ENCODE measurements at places on chromosomes 3 and 15.

DNA sequence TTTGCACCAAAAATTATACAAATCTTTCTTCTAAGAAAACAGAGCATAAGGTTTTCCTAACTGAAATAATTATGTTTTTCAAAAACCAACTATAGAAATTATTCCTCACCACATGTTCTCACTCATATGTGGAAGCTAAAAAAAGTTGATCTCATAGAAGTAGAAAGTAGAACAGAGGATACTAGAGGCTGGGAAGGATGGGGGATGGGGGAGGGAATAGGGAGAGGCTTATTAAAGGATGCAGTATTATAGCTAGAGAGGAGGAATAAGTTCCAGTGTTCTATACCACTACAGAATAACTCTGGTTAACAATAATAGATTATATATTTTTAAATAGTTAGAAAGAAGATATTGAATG lies 12.7 kb upstream of the TMEM212 start:
- DNase-seq: no peak

GRCh38 chr3:136093771-136094170 lies 102.4 kb downstream of the MSL2 start:
- no peak for DNase-seq

- no peak for DNase-seq
Observed at GRCh38 chr15:63899193-63899592, 65.4 kb upstream of the HERC1 start.

- no peak for DNase-seq
Observed at GRCh38 chr3:177579419-177579818, 382.1 kb upstream of the TBL1XR1 start.

GRCh38 chr3:45249391-45249790 lies 23.3 kb upstream of the TMEM158 start:
- no peak for DNase-seq

- DNase-seq: no peak
Observed at GRCh38 chr15:75639191-75639708, 774 bp downstream of the IMP3 start.

- no peak for DNase-seq
Observed at GRCh38 chr3:27670619-27671018, 51.5 kb downstream of the EOMES start.

DNA sequence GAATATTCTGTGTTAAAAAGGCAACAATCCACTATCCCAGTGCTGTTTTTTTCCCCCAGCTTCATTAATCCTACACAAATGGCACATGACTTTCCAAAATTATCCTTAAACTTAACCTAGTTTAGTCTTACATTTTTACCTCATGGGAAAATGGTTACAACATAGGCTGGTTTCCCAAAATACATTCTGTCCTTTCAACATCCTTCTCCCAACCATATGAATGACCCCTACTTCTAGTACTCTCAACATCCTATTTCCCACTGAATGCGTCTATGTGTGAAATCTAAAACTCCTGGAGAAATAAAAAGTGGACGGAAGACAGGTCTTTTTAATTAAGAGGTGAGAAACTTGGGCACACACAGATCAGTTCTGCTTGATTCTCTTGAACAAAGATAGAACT lies 33.3 kb downstream of the ATOSA start:
- no peak for DNase-seq

GRCh38 chr3:183591881-183592521 lies 36.5 kb upstream of the KLHL6 start:
- peak; percentile 83 for DNase-seq

DNA sequence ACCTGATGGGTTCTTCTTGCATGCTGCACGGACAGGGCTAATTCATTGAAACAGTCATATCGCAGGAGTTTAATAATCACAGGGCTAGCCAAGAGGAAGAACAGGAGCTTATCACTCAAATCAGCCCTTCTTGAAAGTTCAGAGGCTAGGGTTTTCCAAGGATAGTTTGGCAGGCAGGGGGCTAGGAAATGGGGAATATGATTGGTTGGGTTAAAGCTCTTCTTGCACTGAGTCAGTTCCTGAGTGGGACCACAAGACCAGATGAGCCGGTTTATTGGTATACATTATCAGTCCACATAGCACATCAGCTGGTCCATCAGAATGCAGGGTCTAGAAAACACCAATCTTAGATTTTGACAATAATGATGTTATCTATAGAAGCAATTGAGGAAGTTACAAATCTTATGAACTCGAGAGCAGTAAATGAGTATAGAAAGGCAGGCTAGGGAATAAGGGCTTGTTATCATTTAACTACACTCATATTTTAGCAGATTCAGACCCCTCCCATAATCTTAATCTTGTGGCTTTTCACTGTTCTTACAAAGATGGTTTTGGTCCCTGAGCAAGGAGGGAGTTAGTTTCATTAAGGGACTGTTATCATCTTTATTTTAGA lies 58.1 kb upstream of the SLC25A36 start:
- DNase-seq: no peak

- no peak for DNase-seq
Observed at GRCh38 chr3:127718916-127719290, 46.2 kb downstream of the ABTB1 start.

DNA sequence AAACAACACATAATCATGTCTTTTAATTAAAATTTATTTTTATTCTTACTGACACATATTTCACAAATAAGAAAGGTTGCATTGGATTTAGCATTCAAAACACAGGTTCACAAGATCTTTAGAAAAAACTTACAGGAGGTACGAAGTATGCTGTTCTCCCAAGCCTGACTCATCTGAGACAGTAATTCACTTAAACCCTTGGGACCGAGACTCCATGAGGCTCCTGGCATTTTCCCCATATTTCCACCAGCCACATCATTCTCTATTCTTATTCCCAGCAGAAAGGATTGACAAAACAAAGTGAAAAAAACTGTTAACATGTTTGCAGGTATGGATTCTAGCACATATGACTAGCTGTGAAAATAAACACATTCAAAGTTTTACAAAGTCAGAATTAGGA lies 52.6 kb downstream of the CNTN3 start:
- no peak for DNase-seq

DNA sequence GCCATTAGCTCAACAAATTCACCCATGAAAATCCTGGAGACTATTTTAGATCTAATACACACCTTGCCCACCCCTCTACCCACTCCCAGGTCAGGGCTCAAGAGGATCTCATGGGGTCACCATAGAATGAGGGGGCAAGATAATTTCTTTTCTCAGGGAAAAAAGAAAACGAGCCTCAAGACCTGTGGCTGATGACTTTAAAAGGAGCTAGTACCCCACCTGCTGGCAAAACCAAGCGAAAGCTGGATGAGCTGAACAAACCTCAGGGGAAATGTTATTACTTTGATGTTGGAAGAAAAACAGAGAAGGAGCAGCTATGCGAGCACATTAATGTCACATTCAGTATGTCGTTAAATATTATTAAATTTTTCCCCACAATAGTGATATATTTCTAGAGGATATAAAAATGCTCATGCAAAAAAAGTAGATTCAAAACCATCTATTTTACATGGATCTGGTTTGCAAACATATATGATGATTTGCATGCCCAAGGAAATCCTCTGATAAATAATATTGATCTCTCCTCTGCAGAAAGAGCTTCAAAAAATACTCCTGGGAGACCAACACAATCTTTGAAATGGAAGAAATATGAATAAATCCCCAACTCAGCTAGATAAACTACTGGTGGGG lies 37.7 kb downstream of the PLD1 start:
- DNase-seq: peak; percentile 17

DNA sequence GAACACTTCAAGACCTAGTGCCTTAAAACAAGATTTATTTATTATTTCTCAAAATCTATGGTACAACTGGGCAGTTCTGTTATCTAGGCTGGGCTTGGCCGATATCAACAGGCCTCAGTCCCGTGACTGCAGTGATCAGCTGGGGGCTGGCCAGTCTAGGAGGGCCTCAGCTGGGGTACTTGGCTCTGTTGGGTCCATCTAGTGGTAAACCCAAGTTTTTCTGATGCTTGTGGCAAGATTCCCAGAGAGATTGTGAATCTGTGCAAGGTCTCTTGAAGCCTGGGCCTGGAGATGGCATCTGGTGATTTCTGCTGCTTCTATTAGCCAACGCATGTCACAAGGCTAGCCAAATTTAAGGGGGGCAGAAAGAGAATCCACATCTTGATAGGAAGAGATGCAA lies 482.4 kb upstream of the SGO1 start:
- DNase-seq: no peak

- DNase-seq: no peak
Observed at GRCh38 chr15:28960979-28961378, 75.2 kb downstream of the APBA2 start.

DNA sequence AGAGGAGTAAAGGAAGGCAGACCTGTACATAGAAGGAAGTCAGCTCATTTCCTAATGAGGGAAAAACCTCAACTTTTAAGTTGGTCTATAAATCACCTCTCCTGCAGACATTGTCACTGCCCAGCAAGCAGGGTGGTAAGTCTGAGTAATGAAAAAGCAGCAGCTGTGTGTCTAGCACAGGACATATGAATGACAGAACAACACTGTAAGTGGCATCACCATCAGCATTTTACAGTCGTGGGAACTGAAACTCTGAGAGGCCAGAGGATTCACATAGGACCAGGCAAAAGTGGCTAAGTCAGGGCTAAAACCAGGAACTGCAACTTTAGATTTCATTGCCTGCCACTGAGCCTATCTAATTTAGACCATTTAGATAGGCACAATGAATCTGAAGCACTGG lies 235.6 kb downstream of the CLSTN2 start:
- DNase-seq: no peak

DNA sequence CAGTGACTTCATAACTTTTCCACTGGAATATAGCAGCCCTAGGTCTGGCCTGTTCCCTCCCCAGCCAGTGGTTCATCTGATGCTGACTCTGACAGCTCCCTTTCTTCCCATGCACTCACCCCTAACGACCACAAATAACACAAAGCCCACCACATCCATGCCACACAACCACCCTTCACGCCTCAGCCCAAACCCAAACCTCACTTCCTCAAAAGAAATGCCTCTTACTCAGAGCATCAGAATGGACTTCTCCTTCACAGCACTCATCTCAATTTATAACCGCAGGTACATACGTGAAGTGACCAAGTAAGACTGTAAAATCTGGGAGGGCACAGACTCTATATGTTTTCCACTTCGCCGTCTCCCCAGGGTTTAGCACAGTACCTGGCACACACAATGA lies 1.1 kb downstream of the RBSN start:
- DNase-seq: peak; percentile 41

DNA sequence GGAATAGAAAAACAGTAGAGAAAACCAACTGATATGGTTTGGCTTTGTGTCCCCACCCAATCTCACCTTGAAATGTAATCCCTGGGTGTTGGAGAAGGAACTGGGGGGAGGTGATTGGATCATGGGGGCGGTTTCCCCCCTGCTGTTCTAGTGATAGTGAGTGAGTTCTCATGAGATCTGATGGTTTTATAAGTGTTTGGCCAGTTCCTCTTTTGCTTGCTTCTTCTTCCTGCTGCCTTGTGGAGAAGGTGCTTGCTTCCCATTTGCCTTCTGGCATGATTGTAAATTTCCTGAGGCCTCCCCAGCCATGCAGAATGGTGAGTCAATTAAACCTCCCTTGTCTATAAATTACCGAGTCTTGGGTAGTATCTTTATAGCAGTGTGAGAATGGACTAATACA lies 48.4 kb downstream of the EOMES start:
- DNase-seq: no peak

DNA sequence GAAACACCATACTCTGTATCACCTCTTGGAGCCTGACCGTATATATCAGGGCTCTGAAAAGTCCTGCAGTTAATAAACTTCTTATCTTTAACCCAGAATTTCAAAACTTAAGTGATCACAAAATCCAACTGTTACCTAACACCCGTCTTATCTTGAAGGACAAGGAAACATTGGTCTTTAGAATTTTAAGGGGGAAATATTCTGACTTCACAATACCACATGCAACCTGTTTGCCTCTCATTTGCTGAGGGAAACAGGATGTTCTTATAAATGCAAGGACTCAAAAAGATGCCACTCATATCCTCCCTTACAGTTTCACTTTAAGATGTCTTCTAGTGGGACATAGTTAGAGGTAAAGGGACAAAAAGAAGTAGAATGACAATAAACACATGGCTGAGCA lies 67.9 kb downstream of the CRTC3 start:
- peak; percentile 38 for DNase-seq

GRCh38 chr15:58513726-58514336 lies 82.0 kb downstream of the LIPC start:
- DNase-seq: no peak

DNA sequence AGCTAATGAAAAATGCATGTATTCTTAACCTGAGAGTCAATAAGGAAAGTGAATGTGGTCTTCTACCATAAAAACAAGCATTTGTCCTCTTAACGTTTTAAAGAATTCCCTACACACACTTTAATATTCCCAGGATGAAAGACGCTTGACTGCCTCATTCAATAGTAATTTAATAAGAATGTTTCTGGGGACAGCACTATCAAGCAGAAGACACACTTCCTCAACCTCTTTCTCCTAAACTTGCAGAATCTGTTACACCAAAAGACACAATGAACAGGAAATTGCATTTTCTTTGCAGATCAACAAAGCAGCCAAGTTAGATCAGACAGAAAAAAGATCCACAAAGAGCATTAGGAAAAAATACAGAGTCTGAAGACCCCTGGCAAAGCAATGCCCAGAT lies 97.7 kb downstream of the PLCH1 start:
- DNase-seq: no peak

- no peak for DNase-seq
Observed at GRCh38 chr15:31455499-31455898, 128.9 kb downstream of the KLF13 start.

DNA sequence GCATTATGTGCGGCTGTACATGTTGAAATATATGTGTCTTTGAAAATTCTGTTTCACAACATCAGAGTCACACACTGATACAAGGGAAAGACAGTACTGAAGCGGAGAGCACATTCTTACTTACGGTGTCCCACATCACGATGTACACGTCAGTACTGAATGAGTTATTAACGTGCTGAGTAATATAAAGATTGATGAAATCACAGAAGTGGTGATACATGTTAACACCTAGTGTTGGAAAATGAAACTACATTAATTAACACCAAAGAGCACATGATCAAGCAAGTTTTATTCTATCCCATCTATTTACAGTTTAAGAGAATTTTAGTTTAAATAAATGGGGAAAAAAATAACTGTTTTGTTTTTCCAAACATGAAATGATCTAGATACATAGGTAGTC lies 15.6 kb downstream of the EOGT start:
- DNase-seq: no peak

DNA sequence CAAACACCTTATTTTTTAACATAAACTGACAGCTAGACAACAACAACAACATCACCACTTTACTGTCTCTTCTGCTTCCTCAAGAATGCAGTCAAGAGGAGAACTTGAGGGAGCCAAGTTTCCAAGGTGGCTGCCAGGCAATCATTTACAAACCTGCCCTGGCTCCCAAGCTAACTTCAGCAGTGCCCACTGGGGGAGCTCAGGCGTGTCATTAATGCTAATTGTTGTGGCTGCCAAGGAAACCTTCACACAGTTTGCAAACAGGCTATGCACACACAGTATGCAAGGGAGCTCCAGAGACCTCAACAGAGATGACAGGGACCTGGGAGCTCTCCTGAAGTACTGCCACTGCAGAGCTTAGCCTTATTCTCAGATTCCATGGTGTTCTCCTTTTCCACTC lies 2.1 kb downstream of the DZIP1L start:
- no peak for DNase-seq

Data from germinal center (tissue), 1 donor.